ENCODE measurements at places on chromosomes 6 and 20. TPM values are rescaled to one million over a fixed set of nuclear protein-coding genes. Genes with fewer than 3 reads are reported as not detected.

GRCh38 chr6:7866526-7866925 is 44.1 kb downstream of the TXNDC5 start:
- H3K27me3 ChIP-seq: no peaks in the 10 kb centered on the region
- no peak overlapping the region for H3K4me3 ChIP-seq
- DNase-seq: no peak

DNA sequence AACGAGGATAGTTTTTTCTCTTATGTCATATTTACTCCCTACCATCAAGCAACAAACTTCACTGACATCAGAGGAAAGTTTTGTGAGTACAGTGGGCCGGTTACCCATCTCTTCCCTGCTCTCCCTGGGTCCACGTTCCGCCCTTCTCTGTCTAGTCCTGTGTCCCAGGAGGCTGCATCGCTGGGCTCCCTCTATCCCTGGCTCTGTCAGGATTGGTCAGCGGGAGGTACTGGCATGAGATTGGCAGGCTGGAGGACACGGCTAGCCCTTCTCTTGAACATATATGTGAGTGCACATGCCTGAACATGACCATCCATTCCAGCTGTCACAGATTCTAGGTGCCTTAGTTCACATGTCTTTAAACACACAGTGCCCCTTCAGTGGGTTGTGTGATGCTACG is 30.3 kb upstream of the TMEM181 start:
- H3K36me3 ChIP-seq: no peaks in the 10 kb centered on the region
- H3K4me1 ChIP-seq: no peaks in the 10 kb centered on the region
- H3K27me3 ChIP-seq: no peaks in the 10 kb centered on the region
- no peak for DNase-seq
- H3K27ac ChIP-seq: no peak overlapping the region
- H3K4me3 ChIP-seq: no peak overlapping the region

DNA sequence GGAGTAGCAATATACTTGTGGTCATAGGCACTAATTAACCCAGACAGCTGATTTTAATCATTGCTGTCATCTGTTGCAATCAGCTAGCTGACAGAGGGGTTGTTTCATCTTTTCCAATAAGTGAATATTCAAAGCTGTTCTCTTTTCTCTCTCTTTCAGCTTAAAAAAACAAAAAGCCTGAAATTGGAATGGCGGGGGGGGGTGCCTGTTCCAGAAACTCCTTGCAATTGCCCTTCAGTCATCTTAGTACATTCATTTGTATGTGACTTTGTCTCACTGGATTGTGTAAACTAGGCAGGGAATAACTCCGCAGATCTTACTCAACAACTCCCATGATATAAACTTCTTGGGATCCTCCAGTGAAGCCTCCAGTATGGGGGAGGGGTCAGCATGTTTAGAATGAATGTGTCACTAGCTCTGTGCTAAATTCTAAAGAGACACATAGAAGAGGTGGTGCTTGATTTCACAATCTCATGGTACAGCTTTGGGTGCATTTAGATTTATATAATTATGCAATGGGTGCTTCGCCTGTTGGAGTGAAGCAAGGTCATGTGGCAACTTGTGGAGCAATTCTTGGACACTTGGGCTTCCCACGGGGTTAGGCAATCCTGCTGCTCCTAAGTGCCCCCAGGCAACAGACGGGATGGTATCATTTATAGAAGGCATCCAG is 40.1 kb downstream of the SLC24A3 start:
- no peak for DNase-seq
- H3K27ac ChIP-seq: no peak overlapping the region
- H3K4me3 ChIP-seq: no peak overlapping the region

DNA sequence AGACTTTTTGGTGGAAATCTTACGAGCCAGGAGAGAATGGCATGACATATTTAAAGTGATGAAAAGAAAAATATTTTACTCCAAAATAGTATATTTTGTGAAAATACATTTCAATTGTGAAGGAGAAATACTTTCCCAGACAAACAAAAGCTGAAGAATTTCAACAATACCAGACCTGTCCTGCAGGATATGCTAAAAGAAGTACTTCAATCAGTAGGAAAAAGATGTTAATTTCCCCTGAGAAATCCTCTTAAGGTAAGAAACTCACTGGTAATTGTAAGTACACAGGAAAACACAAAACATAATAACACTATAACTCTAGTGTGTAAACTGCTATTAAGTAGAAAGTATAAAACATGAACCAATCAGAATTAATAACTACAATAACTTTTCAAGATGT is 341.8 kb upstream of the GJE1 start:
- no peak overlapping the region for H3K27ac ChIP-seq
- H3K36me3 ChIP-seq: no peaks in the 10 kb centered on the region
- no peak overlapping the region for H3K4me3 ChIP-seq
- no peak for DNase-seq
- no peaks in the 10 kb centered on the region for H3K27me3 ChIP-seq

- no peaks in the 10 kb centered on the region for H3K27me3 ChIP-seq
- H3K27ac ChIP-seq: no peak overlapping the region
- no peaks in the 10 kb centered on the region for H3K36me3 ChIP-seq
- no peak overlapping the region for H3K4me3 ChIP-seq
Measured at GRCh38 chr6:87791982-87792381, 89.9 kb upstream of the AKIRIN2 start.

GRCh38 chr6:33665957-33666356 is 44.8 kb downstream of the ITPR3 start:
- DNase-seq: no peak
- H3K4me1 ChIP-seq: no peaks in the 10 kb centered on the region
- no peak overlapping the region for H3K4me3 ChIP-seq

- H3K4me3 ChIP-seq: no peak overlapping the region
Measured at GRCh38 chr20:57091748-57092111, 174.7 kb downstream of the BMP7 start.

- H3K4me3 ChIP-seq: peak overlapping the region; percentile 66
- peaks cover 12% of the 10 kb centered on the region for H3K4me1 ChIP-seq
- H3K27me3 ChIP-seq: no peaks in the 10 kb centered on the region
- DNase-seq: peak; percentile 71
- no peaks in the 10 kb centered on the region for H3K36me3 ChIP-seq
Measured at GRCh38 chr6:156778454-156779205, 1.5 kb downstream of the ARID1B start.

DNA sequence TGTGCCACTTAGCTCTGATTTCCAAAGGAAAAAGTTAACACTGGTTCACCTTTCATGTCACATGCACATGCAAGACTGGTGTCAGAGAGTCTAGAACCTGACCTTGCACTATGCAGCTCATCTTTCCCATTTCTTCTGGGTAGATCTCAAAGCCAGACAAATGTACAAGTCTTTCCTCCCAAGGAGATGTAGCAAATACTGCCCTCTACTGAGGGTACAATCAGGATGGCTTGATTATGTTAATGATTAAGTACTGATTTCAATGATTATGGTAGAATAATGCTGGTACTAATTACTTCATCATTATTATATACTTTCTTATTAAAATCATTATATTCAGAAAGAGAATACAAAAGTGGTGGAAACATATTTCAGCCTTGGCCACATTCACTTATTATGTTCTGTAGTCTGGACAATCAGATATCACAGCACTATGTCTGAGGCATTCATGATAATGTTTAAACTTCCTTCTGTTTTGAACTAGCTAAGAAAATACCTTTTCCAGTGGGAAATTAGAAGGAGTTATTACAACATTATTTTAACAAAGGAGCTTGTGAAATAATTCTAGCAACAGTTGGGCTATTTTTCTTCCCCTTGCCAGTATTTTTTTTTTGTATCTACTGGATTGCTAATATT is 68.5 kb upstream of the FOXO3 start:
- DNase-seq: peak; percentile 39
- no peaks in the 10 kb centered on the region for H3K4me1 ChIP-seq
- no peak overlapping the region for H3K4me3 ChIP-seq

- H3K4me3 ChIP-seq: no peak overlapping the region
- no peaks in the 10 kb centered on the region for H3K4me1 ChIP-seq
- no peak overlapping the region for H3K27ac ChIP-seq
- no peaks in the 10 kb centered on the region for H3K36me3 ChIP-seq
- no peak for DNase-seq
Measured at GRCh38 chr20:8033151-8033841, 13.7 kb upstream of the TMX4 start.

DNA sequence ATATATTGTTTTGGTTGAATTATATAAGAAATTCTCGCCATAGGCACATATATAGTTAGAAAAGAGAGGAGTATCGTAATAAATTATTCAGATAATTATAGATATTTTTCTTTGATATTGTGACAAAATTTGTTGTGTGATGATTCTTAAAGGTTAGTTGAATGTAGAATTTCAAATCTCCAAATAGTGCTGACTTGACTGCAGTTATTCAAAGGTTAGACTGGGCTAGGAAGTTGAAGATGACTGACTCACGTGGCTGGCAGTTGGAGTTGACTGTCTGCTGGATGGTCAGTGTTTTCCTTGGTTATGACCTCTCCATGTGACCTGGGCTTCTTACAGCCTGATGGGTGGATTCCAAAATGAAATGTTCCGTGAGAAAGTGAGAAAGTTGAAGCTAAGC is 55.3 kb downstream of the FLRT3 start:
- H3K27me3 ChIP-seq: no peaks in the 10 kb centered on the region
- DNase-seq: no peak
- H3K36me3 ChIP-seq: no peaks in the 10 kb centered on the region
- H3K27ac ChIP-seq: no peak overlapping the region
- H3K4me3 ChIP-seq: no peak overlapping the region

DNA sequence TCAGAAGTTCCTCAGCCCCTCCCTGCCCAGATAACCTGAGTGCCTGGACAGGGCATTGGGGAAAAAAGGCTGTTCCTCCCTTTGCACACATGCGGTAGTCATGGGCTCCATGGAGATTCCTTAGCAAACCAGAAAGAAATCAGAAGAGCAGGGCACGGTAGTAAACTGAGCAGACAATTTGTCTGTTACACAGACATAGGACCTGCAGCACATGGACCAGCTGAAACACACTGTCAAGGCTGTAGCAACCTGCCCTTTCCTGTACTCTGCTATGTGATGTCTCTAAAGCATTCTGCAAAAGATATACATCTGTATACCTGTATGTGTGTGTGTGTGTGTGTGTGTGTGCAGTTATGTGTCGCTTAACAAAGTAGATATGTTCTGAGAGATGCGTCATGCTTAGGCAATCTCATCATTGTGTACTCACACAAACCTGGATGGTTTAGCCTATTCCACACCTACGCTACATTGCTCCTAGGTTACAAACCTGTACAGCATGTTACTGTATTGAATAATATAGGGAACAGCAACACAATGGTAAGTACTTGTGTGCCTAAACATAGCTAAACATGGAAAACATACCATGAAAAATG is 44.4 kb upstream of the BMP5 start:
- no peak for DNase-seq
- no peak overlapping the region for H3K4me3 ChIP-seq
- no peaks in the 10 kb centered on the region for H3K36me3 ChIP-seq
- no peaks in the 10 kb centered on the region for H3K27me3 ChIP-seq
- H3K4me1 ChIP-seq: peaks cover 19% of the 10 kb centered on the region

GRCh38 chr20:31722257-31723068 is at the start of gene BCL2L1:
Gene BCL2L1, minus strand, starts transcription at chr20:31722868. Its CDS starts 650 bp downstream, at chr20:31722218.
- peak within 1 kb of the TSS; percentile 59 for H3K4me3 ChIP-seq
- peak; percentile 90 for DNase-seq
- H3K27me3 ChIP-seq: no peaks in the 10 kb centered on the region
- peaks cover 18% of the 10 kb centered on the region for H3K4me1 ChIP-seq

- no peak overlapping the region for H3K4me3 ChIP-seq
- no peak overlapping the region for H3K27ac ChIP-seq
- DNase-seq: no peak
- H3K4me1 ChIP-seq: no peaks in the 10 kb centered on the region
Measured at GRCh38 chr6:138250053-138250452, 31.8 kb upstream of the PBOV1 start.

- H3K36me3 ChIP-seq: no peaks in the 10 kb centered on the region
- no peaks in the 10 kb centered on the region for H3K4me1 ChIP-seq
- H3K27me3 ChIP-seq: no peaks in the 10 kb centered on the region
- DNase-seq: no peak
- no peak overlapping the region for H3K4me3 ChIP-seq
- no peak overlapping the region for H3K27ac ChIP-seq
Measured at GRCh38 chr6:14026831-14027539, 90.6 kb upstream of the CD83 start.

- no peaks in the 10 kb centered on the region for H3K27me3 ChIP-seq
- no peak for DNase-seq
- peaks cover 25% of the 10 kb centered on the region for H3K4me1 ChIP-seq
- H3K4me3 ChIP-seq: no peak overlapping the region
- no peak overlapping the region for H3K27ac ChIP-seq
- H3K36me3 ChIP-seq: no peaks in the 10 kb centered on the region
Measured at GRCh38 chr20:20198011-20198410, 145.7 kb downstream of the CFAP61 start.

DNA sequence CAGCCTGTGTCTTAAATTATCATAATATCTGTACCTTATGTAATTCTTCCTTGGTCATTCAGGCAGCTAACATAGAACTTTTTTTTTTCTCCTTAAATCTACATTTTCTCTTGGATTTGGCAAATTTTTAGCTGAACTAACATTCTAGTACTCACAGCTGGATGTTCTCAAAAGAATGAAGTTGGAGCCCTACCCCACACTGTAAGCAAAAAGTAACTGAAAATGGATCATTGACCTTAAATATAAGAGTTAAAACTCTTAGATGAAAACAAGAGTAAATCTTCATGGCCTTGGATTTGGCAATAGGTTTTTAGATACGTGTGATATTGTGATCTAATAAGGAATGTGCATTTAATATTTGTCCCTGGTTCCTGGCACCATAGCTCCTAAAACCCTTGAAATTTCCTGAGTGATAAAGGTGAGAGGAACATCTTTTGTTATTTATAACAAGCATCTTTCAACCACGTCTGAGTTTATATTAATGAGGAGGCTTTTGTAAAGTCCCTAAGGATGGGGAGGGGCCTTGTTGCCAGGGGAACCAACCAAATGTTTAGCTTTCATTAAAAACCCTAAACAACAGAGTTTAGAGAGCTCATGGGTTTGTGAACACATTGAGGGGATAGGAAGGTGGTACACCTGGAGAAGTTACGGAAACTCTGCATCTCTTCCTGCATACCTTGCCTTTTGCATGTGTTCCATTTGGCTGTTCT is 106.1 kb upstream of the ADGRF4 start:
- H3K4me1 ChIP-seq: no peaks in the 10 kb centered on the region
- no peak overlapping the region for H3K4me3 ChIP-seq
- no peaks in the 10 kb centered on the region for H3K27me3 ChIP-seq
- DNase-seq: no peak
- H3K27ac ChIP-seq: no peak overlapping the region

Gene TTK
- 4.1 TPM for polyA plus RNA-seq

Gene ANKRD66
- polyA plus RNA-seq: not detected

Gene TMEM151B
- 0.10 TPM for polyA plus RNA-seq

Gene VSX1
- polyA plus RNA-seq: not detected

Gene BMP6
- not detected for polyA plus RNA-seq

Gene USP49
- 2.4 TPM for polyA plus RNA-seq

Gene RCAN2
- polyA plus RNA-seq: not detected

Gene SIRPG
- not detected for polyA plus RNA-seq
